ENCODE measurements at places on chromosomes 4 and X.

DNA sequence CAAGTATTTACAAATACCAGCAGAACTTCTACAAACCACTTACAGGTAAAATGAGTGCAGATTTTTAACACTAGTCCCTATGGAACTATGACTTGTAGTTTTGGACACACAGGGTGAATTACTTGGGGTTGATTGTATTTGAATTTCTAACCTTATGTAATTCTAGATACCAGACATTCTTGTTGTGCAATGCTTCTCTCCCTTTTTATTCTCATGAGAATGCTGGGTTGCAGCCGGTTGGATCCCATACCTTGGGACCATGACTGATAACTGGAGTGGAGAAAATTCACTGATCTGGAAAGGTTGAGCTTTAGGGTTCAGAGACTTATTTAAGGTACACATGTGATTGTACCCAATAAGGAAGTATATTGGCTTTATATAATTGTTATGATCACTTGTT is 8.8 kb downstream of the TET2 start:
- H3K4me3 ChIP-seq, result no peak overlapping the region

DNA sequence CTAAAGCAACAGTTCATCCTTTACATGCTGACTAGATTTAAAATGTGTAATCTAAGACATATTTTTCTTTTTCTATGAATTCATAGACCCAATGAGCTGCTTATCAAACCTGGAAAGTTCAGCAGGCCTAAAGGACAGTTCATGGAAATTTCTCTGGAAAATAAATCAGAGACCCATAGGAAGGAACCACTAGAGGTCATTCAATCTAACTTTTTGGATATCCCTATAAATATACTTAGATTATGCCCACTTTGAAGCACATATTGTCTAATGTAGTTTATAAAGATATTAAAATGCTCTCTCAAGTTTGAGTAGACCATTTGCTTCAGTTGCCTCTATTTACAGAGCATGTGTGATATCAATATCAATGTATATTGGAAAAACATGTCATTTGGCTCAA is 473.0 kb downstream of the FAT4 start:
- no peaks in the 10 kb centered on the region for H3K36me3 ChIP-seq
- no peak overlapping the region for H3K4me3 ChIP-seq
- H3K27me3 ChIP-seq, result no peaks in the 10 kb centered on the region
- no peak overlapping the region for H3K27ac ChIP-seq

- H3K4me3 ChIP-seq, result no peak overlapping the region
- H3K36me3 ChIP-seq, result no peaks in the 10 kb centered on the region
- no peak for DNase-seq
- H3K4me1 ChIP-seq, result peaks cover 30% of the 10 kb centered on the region
These were observed 15.4 kb upstream of the NDUFC1 start for GRCh38 chr4:139317635-139318034.

DNA sequence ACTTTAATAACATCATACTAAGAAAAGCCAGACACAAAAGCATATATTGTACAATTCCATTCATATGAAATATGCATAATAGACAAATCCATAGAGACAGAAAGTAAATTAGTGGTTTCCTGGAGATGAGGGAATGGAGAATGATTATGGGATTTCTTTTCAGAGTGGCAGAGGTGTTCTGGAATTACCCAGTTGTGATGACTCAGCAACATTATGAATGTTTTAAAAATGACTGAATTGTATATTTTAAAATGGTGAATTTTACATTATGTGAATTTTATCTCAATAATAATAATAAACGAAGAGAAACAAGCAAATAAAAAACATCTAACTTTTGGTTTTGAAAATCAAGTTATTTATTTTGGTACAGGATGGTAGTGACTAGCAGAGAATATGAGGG is 11.2 kb downstream of the ZXDA start:
- H3K27ac ChIP-seq, result no peak overlapping the region
- H3K36me3 ChIP-seq, result no peaks in the 10 kb centered on the region
- H3K4me1 ChIP-seq, result no peaks in the 10 kb centered on the region
- no peak for DNase-seq
- no peaks in the 10 kb centered on the region for H3K27me3 ChIP-seq
